ENCODE measurements at places on chromosomes 4 and X. TPM values are rescaled to one million over a fixed set of nuclear protein-coding genes. Genes with fewer than 3 reads are reported as not detected.

Gene ESX1
- not detected for total RNA-seq

Gene ADD1
- 230 TPM for total RNA-seq

Gene CYBB
- total RNA-seq: not detected

Gene APLN
- total RNA-seq: 1.2 TPM
